ENCODE measurements at places on chromosomes 12 and 14. TPM values are rescaled to one million over a fixed set of nuclear protein-coding genes. Genes with fewer than 3 reads are reported as not detected.
A peak's percentile ranks its signal among the peaks of the same experiment; 100 is the strongest.

DNA sequence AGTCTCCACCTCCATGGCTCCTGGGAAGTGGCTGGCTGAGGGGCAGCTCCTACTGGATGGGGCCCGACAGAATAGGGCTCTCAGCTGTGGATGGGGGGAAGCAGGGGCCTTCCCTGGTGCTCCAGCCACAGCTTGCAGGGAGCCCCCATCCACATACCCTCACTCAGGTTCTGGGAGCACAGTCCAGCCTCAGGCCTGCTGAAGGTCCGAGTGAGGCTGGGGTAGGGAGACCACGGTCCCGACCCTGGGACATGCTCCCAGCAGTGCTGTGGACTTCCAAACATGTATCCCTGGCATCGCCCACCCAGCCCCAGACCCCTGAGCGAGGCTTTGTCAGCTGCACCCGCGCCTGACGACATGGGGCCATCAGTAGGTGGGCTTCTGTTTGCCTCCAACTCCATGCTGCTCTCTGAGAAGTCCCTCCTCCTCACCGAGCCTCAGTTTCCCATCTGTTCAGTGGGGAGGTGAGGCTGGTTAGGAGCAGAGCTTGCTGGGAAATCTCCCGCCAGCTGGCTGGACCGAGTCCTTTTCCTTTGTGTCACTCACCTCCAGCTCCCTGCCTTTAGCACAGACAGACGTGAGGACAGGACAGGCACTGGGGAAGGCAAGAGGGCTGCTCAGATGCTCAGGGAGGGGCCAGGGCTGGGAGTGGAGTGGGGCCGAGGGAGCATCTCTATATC lies 9.1 kb upstream of the ATG101 start:
- H3K27me3 ChIP-seq, result no peaks in the 10 kb centered on the region
- H3K27ac ChIP-seq, result peak overlapping the region; percentile 7
- H3K4me1 ChIP-seq, result peaks cover 19% of the 10 kb centered on the region

- H3K4me3 ChIP-seq, result no peak overlapping the region
- DNase-seq, result no peak
- H3K36me3 ChIP-seq, result no peaks in the 10 kb centered on the region
These were observed 173.5 kb upstream of the LHX5 start for GRCh38 chr12:113645183-113645582.

The PLA2G1B gene
- total RNA-seq, result not detected

The LALBA gene
- not detected for total RNA-seq

GRCh38 chr14:89926694-89927093 lies 27.8 kb downstream of the EFCAB11 start:
- no peak overlapping the region for H3K27ac ChIP-seq
- H3K27me3 ChIP-seq, result no peaks in the 10 kb centered on the region

- no peak for DNase-seq
- H3K36me3 ChIP-seq, result peaks cover 15% of the 10 kb centered on the region
- H3K4me1 ChIP-seq, result no peaks in the 10 kb centered on the region
- H3K27me3 ChIP-seq, result no peaks in the 10 kb centered on the region
These were observed 29.8 kb downstream of the BRMS1L start for GRCh38 chr14:35855876-35856481.

DNA sequence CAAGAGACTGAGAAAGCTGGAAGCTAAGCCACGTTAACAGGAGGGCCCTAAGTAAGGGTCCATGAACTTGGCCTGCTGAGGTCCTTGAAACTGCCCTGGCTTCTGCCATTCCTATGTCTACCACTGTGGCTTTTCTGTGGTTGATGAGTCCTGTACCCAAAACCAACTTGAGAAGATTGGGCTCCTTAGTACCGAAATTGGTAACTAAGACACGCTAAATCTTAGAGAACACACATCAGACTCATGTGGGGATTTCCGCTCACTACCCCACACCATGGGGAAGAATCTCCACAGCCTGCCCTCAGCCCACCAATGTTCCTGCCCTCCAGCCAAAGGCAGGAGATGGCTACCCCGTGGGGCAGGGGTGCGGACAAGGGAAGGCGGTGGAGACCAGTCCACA lies 232.9 kb downstream of the SPTSSA start:
- H3K4me3 ChIP-seq, result no peak overlapping the region
- H3K27me3 ChIP-seq, result no peaks in the 10 kb centered on the region
- H3K4me1 ChIP-seq, result no peaks in the 10 kb centered on the region

The RASSF8 gene
- 74.0 TPM for total RNA-seq

The DPF3 gene
- total RNA-seq, result 0.28 TPM

The TUBA1C gene
- total RNA-seq, result 87.2 TPM

The TAS2R19 gene
- total RNA-seq, result 8.6 TPM

DNA sequence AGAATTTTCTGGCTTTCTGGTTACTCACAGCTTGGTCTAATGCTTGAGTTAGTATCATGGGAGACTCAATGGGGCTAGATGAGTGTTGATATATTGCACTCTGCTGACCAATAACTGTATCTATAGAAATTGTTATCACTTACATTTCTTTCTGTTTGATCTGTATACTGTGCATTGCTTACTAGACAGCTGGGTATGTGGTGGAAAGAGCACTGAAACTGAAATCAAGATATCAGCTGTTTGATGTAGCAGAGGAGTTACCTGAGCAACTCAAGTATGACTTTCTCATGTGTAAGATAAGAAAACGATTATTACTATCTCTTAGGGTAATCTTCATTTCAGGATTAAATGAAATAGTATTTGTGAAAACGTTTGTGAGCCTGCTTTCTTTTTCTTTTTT lies 183.0 kb downstream of the SLC15A5 start:
- no peak for DNase-seq
- no peaks in the 10 kb centered on the region for H3K27me3 ChIP-seq
- no peaks in the 10 kb centered on the region for H3K4me1 ChIP-seq
- H3K4me3 ChIP-seq, result no peak overlapping the region
- H3K27ac ChIP-seq, result no peak overlapping the region

DNA sequence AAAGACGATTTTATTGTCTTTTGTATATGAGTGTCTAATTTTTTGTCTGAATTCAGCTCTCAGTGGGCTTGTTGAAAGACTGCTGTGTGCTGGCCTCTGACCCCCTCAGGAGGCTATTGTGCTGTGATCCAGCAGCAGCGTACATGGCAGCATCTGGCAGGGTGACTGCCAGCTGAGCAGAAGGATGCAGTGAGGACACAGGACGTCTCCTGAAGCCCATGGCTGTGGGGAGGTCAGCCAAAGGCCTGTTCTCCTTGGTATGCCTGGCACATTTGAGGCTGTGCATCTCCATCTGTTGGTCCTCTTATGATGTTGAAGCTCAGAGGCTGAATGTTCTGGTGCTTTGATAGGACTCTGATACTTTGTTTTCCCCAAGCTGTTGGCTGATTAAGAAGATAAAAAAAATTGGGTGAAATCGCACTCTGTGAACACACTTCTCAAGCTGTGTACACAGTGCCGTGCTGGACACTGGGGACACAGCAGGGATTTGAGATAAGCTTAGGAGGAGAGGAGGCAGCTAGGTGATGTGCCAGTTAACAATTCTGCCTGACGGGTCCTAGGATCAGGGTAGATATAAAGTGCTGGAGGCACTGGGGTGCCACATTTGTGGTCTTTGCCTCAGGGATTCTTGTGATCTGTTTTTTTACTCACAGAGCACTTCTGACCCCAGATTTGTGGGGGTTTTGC lies 37.5 kb downstream of the EID3 start:
- no peak overlapping the region for H3K4me3 ChIP-seq
- no peaks in the 10 kb centered on the region for H3K4me1 ChIP-seq
- no peak for DNase-seq
- no peaks in the 10 kb centered on the region for H3K27me3 ChIP-seq

DNA sequence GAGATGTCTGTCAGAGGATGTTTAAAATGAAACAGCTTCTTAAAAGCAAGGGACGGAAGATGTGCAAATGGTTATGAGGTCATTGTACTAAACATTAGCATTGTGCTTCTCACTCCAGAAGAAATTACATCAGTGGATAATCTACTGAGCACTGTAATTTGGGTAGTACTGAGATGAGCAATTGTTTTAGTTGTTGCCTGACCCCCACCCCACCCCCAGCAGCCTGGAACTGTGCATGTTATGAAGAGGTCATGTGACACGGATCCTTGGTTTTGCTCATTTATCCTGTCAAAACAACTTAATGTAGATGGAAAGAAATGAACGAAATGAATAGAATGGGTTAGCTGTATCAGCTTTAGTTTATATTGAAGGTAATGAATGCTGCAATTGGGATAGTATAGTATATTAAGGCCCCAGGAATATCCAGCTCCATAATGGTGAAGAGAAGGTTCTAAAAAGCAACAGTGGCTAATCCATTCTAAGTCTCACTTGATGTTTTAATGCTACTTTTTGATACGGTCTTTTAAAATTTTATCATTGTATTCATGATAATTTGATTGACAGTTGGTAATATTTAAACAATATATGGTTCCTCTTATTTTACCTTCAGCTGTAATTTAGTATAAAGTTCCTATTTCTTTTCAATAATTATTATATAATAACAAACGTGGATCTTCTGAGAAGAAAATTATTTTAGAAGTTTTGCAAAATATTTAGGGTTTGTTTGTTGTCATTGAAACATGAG lies 58.5 kb downstream of the WNK1 start:
- H3K27ac ChIP-seq, result no peak overlapping the region
- DNase-seq, result no peak
- H3K27me3 ChIP-seq, result no peaks in the 10 kb centered on the region
- H3K36me3 ChIP-seq, result no peaks in the 10 kb centered on the region

- no peaks in the 10 kb centered on the region for H3K36me3 ChIP-seq
- peaks cover 46% of the 10 kb centered on the region for H3K4me1 ChIP-seq
- no peak overlapping the region for H3K4me3 ChIP-seq
- no peak for DNase-seq
These were observed 89.9 kb downstream of the BORCS5 start for GRCh38 chr12:12446786-12447185.

- H3K36me3 ChIP-seq, result no peaks in the 10 kb centered on the region
- H3K27ac ChIP-seq, result no peak overlapping the region
- H3K4me1 ChIP-seq, result no peaks in the 10 kb centered on the region
- no peak for DNase-seq
These were observed 1.3 kb downstream of the CD4 start for GRCh38 chr12:6790496-6791150.

The STRAP gene
- 68.5 TPM for total RNA-seq

GRCh38 chr12:12926571-12927071 lies 25.3 kb downstream of the GPRC5D start:
- no peaks in the 10 kb centered on the region for H3K27me3 ChIP-seq
- H3K4me3 ChIP-seq, result no peak overlapping the region
- H3K27ac ChIP-seq, result no peak overlapping the region

- H3K4me1 ChIP-seq, result no peaks in the 10 kb centered on the region
- H3K4me3 ChIP-seq, result no peak overlapping the region
- DNase-seq, result no peak
- H3K27ac ChIP-seq, result no peak overlapping the region
These were observed 10.2 kb downstream of the VCPKMT start for GRCh38 chr14:50106178-50106577.

GRCh38 chr12:72033991-72034390 lies 95.3 kb downstream of the TPH2 start:
- H3K27ac ChIP-seq, result no peak overlapping the region
- H3K4me3 ChIP-seq, result no peak overlapping the region
- DNase-seq, result no peak
- H3K36me3 ChIP-seq, result no peaks in the 10 kb centered on the region
- H3K27me3 ChIP-seq, result no peaks in the 10 kb centered on the region

DNA sequence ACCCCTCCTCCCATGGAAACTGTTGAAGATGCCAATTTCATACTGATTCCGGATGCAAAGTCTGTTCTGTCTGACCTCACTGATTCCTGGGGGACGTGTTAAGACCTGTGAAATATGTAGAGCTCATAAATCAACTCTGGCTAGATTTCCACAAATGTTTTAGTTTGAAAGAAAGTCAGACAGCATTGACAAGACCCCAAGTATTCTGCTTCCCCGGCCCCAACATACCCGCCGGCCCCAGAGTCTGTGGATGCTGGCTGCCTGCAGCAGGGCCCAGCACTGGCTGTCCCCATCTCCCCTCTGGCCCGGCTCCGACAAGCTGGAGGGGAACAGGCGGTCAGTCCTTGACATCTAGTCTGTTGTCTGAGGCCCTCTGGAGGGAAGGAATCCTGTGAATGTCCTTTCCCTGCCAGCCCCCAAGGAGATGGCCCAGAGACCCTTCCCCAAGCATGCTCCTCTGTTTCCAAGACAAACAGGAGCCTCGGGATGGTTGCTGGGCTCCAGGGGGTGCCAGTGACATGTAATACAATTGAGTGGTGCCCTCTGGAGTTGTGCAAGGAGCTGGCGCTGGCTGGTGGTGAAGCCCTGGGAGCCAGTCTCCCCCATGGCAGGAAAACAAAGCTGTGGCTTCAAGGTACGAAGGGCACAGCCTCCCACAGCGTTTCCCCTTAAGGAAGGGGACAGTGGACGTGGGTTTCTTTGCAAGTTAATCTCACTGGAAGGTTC lies 22.3 kb downstream of the FBLN5 start:
- no peak overlapping the region for H3K4me3 ChIP-seq
- H3K4me1 ChIP-seq, result no peaks in the 10 kb centered on the region
- H3K27ac ChIP-seq, result peak overlapping the region; percentile 20
- DNase-seq, result peak; percentile 66
- H3K36me3 ChIP-seq, result no peaks in the 10 kb centered on the region
- no peaks in the 10 kb centered on the region for H3K27me3 ChIP-seq

DNA sequence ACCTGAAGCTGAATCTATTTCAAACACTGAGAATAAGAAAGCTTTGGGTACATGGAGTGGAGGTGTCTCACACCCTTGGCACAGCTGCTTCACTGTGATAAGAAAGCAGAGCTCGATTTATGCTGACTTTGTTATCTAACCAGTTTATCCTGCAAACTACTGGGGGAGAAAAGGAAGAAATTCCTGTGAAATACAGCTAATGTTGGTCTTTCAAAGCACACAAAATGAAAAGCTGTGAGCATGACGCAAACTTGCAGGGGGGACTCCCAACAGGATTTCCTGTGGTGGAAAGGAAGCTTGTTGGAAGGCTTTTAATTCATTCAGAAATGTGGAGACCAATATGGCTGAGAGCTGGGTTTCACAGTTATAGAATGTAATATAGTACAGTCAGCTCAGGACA lies 53.4 kb downstream of the SRGAP1 start:
- no peaks in the 10 kb centered on the region for H3K4me1 ChIP-seq
- no peak for DNase-seq
- H3K4me3 ChIP-seq, result no peak overlapping the region
- H3K36me3 ChIP-seq, result no peaks in the 10 kb centered on the region
- H3K27ac ChIP-seq, result no peak overlapping the region

DNA sequence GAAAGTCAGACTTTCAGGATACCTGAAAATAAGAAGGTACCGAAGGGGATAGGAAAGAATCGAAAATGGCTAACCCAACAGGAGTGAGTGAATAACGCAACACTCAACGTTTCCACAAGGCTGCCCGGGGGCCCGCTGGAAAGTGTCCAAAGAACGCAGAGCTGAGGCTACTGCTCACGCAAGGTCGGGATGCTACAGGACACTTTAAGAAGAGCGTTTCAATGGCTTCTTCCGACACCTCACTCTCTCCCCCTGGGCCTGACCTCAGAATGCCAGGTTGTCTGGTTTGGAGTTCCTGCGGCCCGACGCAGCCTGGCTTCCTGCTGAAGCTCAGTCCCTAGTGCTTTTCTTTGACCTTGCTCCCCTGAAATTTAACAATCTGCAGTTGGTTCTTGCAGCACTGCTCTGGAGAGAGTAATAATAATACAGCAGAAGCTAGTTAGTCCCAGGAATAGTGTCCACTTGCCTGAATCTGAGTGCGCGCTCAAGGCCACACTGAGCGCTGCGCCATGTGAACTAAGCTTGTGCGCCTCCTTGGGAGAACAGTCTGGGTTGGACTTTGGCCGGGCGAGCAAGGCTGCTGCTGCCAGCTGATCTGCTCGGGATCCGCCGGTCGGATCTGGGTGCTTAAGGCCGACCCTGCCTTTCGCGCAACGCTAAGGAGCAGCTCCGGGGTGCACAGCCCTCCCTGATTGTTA lies 2.0 kb upstream of the ALX1 start:
- peaks cover 25% of the 10 kb centered on the region for H3K4me1 ChIP-seq
- H3K4me3 ChIP-seq, result no peak overlapping the region
- peak; percentile 59 for DNase-seq
- no peaks in the 10 kb centered on the region for H3K36me3 ChIP-seq
- no peak overlapping the region for H3K27ac ChIP-seq

The FGF23 gene
- not detected for total RNA-seq

The ZDHHC22 gene
- total RNA-seq, result 1.1 TPM

GRCh38 chr12:120631097-120631496 lies 9.3 kb upstream of the CABP1 start:
- no peak for DNase-seq
- H3K27ac ChIP-seq, result no peak overlapping the region
